Fibroblast of lung (primary cell): ENCODE measurements at places on chromosomes 12 and 14. TPM values are rescaled to one million over a fixed set of nuclear protein-coding genes. Genes with fewer than 3 reads are reported as not detected.

PLEKHH1 gene
- total RNA-seq, result 0.33 and 0.77 TPM in 2 replicates

SLC6A12 gene
- total RNA-seq, result under 0.01 TPM in 1 of 2 replicates, not detected in the other

HOXC12 gene
- not detected in 2 replicates for total RNA-seq

ZBTB25 gene
- 5.4 and 9.2 TPM in 2 replicates for total RNA-seq

MYH6 gene
- total RNA-seq, result not detected in 2 replicates

SLC6A13 gene
- total RNA-seq, result not detected in 2 replicates

ALDH1L2 gene
- 35.7 and 59.1 TPM in 2 replicates for total RNA-seq

C14orf93 gene
- total RNA-seq, result 10.5 and 13.0 TPM in 2 replicates

ANKS1B gene
- 0.51 and 0.83 TPM in 2 replicates for total RNA-seq

KIF5A gene
- total RNA-seq, result 0.51 and 1.3 TPM in 2 replicates

ADAM21 gene
- total RNA-seq, result 0.51 and 0.66 TPM in 2 replicates

CLEC4C gene
- total RNA-seq, result not detected in 2 replicates

MARCHF9 gene
- 2.6 and 3.8 TPM in 2 replicates for total RNA-seq

PRB4 gene
- total RNA-seq, result not detected in 2 replicates

SDR9C7 gene
- not detected in 2 replicates for total RNA-seq

EIF2S3B gene
- total RNA-seq, result 1.7 and 1.8 TPM in 2 replicates

IL26 gene
- total RNA-seq, result 0.26 TPM in 1 of 2 replicates, not detected in the other

CD163 gene
- total RNA-seq, result 0.26 TPM in 1 of 2 replicates, not detected in the other

CD163L1 gene
- 0.33 TPM in 1 of 2 replicates, not detected in the other for total RNA-seq

KRT85 gene
- not detected in 2 replicates for total RNA-seq
